Right atrium auricular region (tissue), 2 donors: ENCODE measurements at places on chromosomes 2 and 18.

DNA sequence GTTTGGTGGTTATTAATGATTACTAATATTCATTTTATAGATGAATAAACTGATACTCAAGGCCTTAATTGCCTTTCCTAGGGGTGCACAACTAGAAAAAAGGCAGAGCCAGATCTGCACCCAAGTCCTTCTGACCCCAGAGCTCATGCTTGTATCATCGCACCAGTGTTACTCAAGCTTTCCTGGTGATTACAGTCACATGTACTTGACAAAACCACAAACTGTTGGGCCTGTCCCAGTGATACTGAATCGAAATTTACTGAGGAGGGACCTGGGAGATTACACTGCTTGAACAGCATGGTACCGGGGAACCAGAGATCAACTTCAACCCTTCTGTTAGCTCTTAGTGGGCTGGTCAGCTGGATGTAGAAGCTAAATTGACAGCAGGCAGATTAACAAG lies 33.7 kb downstream of the FASTKD2 start:
- no peak for DNase-seq

DNA sequence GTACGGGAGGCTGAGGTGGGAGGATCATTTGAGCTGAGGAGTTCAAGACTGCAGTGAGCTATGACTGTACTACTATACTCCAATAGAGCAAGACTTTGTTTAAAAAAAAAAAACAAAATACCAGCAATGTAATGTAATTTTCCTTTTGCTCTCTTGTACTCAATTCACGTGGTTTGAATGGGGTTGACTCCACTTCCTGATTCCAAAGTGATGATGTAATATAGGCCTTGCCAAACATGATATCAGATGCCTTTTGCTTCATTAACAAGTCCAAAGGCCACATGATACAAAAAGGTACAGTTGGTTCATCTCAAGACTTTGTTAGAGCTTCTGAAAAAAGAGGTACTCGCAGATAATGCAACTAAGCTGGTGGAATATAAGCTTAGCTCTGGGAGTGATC lies 321.8 kb downstream of the ZEB2 start:
- DNase-seq = no peak

DNA sequence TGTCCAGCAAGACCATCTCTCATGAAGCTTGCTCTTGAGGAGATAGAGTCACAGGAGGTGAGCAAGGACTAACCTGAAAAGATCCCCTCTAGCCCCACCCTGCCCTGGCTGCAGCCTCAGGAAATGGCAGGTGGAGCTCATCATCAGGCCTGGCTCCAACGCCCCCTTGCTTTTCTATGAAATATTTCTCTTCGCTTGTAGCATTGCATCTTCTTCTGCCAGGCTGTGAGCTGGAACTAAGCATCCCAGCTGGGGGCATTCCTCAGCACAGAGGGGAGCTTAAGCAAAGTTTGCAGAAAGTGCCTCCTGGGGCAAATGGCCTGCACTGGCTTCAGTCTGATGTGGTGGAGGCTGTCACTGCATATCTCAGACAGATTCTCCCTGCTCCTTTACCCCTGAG lies 90.1 kb upstream of the LGALSL start:
- DNase-seq = peak; percentile 32

GRCh38 chr2:1804351-1804771 lies 60.0 kb upstream of the PXDN start:
- DNase-seq = no peak

GRCh38 chr18:48123941-48124340 lies 193.5 kb upstream of the SMAD2 start:
- DNase-seq = no peak

DNA sequence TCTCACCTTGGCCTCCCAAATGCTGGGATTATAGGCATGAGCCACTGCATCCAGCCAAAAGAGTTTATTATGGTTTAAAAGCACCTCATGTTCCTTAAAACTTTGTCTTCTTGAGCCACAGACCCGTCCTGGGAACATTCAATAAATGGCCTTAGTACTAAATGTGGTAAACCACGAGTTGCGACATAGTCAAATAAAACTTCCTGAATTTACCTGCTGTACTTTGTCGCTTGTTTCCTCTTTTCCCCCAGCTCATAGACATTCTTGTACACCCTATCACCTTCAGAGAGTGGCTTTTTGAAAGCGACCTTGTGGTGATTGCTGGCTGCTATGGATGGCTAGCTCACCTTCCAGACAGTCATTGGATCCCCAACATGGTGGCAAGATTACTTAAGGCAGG lies 310.4 kb downstream of the LRRTM1 start:
- DNase-seq = no peak

- DNase-seq = no peak
These were observed 240.8 kb downstream of the ZEB2 start for GRCh38 chr2:144279165-144279564.

DNA sequence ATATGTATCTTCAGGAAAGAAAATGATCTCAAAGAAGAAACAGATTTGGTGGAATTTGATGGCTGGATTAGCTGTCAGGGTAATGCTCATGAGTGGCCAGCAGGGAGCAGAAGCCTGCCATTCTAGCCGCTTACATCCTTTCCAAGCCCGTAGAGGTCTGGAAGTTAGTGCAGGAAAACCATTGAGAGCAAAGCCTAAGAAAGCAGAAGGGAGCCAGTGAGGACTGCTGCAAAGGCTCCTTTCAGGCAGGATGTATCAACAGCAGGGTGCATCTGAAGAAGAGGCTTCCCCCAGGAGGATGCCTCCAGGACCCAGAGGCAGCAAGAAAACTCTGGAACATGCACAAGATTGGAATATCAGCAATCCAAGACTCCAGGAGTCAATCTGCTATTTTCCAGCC lies 22.9 kb upstream of the LBH start:
- DNase-seq = no peak

DNA sequence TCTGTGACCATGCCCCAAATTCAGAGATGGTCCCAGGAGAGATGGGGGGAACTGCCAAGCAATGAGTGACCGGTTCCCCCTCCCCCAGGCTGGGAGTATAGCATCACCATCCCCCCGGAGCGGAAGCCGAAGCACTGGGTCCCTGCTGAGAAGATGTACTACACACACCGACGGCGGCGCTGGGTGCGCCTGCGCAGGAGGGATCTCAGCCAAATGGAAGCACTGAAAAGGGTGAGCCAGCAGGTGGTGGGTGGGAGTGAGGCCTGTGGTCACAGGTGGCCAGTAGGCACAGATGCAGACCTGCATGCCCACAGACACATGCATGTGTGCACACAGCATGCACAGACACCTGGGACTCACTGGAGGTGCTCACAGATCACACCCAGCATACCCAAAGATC lies 117.2 kb downstream of the DYSF start:
- DNase-seq = no peak

DNA sequence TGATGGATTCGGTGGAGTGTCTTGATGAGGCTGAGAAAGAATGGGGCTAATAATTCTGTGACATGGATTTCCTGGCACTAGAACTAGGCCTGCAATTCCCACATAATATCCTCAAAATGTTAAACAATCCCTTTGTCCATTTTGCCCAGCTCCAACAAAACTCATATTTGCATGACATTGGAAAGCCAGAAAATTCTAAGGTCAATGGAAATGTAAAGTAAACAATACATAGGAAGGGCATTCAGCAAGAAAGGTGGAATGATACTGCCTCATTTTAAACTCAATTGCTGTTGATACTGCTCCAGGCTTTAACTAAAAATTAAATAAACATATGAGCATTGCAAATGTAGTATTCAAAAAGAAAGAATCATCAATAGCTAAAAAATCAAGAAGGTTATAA lies 434.8 kb upstream of the SLC8A1 start:
- DNase-seq = no peak

GRCh38 chr2:1515073-1515430 lies 101.8 kb downstream of the TPO start:
- no peak for DNase-seq

- DNase-seq = no peak
These were observed 552.0 kb upstream of the CDH2 start for GRCh38 chr18:28728891-28729290.

DNA sequence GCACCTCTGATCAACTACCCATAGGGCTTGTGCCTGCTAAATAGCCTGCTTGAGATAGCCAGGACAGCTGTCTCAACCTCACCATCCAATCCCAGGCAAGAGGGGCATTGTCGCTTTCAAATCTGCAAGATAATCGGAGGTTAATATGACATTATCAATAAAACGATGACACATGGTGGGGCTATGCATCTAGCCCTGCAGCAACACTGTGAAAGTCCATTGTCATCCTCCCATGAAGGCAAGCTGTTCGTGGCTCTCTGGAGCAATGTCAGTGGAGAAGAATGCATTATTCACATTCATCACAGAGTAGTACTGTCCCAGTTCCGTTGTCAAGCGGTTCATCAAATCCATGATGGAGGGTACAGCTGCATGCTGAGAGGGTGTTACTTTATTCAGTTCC lies 18.9 kb upstream of the KLHL23 start:
- no peak for DNase-seq

DNA sequence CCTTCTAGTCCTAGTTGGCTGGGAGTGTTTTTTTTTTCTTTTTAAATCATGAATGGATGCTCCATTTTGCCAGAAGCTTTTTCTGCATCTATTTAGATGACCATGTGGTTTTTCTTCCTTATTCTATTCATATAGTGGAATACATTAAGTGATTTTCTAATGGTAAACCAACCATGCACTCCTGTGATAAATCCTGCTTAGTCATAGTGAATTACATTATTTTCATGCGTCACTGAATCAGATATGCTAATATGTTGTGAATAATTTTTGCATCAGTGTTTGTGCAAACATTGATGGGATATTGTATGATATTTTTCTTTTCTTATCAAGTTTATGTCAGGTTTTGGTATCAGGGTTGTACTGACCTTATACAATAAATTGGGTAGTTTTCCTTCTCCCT lies 229.3 kb upstream of the REV1 start:
- no peak for DNase-seq

DNA sequence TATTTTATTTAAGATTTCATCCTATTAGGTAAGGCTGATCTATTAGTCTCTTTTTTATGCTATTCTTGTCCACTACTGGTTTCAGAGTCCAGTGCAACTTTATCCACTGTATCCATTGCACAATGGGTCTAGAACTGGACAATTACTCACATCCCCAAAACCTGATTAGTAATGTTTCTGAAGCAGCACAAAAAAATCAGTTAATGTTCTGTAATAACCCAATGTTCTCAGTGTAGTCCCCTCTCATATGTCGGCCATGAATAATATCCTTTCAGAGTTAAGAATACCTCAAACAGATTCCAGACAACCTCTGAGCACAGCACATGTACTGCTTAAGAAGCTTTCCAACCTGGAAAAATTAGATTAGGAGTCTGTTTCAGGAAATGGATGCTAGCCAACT lies 29.7 kb downstream of the MGAT4A start:
- no peak for DNase-seq
